ENCODE measurements at places on chromosomes 11 and 22. TPM values are rescaled to one million over a fixed set of nuclear protein-coding genes. Genes with fewer than 3 reads are reported as not detected.

GRCh38 chr11:69368119-69368880, 74.3 kb downstream of the MYEOV start:
- no peak for DNase-seq

DNA sequence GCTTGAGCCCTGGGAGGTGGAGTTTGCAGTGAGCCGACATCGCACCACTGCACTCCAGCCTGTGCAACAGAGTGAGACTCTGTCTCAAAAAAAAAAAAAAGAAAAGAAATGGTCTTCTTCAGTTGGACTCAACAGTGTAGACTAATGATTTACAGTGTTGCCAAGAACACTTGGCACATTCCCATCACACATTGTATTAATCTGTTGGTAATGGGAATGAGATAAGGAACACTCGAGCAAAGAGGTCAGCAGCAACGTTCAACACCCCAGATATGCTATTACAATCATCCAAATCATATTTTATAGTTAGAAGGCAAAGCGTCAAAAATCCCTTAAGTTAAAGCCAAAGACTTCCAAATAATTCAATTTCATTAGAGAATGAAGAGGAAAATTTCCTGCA, 14.5 kb downstream of the CDON start:
- DNase-seq, result no peak

DNA sequence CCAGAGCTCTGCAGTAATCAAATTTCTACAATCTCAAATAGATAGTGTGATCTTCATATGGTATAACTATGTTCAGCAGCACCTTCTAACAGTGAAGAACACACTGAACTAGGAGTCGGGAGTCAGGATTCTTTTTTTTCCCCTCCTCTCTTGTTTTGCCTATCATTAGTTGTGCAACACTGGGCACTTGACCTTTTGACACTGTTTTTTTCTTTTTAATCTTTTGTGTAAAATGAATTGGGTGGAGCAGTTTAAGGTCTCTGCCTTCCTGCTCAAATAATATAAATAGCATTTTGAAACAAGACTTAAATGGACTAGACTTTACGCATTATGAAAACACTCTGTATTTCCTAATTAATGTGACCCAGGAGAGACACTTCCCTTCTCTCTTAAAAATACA, 39.7 kb downstream of the CTSC start:
- DNase-seq, result no peak

DNA sequence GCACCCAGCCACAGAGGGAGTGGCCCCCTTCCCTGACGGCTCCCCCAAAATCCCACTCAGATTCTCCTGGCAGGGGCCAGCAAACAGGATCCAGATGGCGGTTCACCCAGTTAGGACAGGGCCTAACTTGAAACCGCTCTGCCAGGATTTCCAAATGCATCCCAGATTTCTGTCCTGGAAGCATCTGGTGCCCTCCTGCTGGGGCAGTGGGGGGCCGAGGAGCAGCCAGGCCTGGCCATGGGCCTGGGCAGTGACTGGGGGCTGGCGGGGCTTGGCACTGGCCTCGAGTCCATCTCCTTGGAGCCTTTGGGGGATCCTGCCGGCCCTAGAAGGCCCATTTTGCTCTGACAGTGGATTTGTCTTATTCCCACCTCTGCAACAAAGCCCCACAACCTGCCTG, 17.9 kb upstream of the EMID1 start:
- no peak for DNase-seq

- no peak for DNase-seq
These were observed 5.7 kb upstream of the MMP20 start for GRCh38 chr11:102630598-102631448.

The TEX12 gene
- not detected for total RNA-seq

The XRCC6 gene
- 588 TPM for total RNA-seq

The OR8K1 gene
- total RNA-seq, result not detected
